Tibial nerve (tissue), 4 donors: ENCODE measurements at places on chromosomes 4 and X.
A peak's percentile ranks its signal among the peaks of the same experiment; 100 is the strongest.

- H3K36me3 ChIP-seq, result no peaks in the 10 kb centered on the region
- H3K4me3 ChIP-seq, result no peak overlapping the region
- no peaks in the 10 kb centered on the region for H3K4me1 ChIP-seq
- H3K27ac ChIP-seq, result no peak overlapping the region
- peak; percentile 36 for DNase-seq
Observed at GRCh38 chrX:24846550-24847150, 152.9 kb downstream of the POLA1 start.

DNA sequence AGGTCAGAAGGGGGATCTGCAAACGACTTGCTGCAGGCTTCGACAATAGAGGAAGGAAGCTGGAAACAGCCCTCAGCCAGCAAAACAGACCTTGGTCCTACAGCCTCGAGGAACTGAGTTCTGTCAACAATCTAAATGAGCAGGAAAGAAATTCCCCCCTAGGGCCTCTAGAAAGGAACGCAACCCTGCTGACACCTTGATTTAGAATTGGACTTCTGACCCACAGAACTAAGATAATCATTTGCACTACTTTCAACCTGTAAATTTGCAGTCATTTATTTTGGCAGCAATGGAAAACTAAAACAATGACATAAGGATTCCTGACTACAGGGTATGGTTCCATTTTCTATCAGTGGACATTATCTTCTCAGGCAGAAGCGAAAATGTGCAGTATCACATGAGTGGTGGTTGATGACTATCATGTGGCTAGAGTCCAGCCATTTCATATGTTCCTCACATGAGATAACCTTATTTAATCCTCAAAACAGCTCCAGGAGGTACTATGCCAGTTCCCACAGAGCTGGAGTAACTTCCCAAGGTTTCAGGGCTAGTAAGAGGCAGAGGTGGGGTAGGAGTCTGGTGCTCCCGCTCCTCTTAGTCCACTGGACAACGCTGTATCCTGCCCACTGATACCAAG is 61.6 kb downstream of the SAT1 start:
- peak overlapping the region; percentile 34 for H3K27ac ChIP-seq
- no peaks in the 10 kb centered on the region for H3K27me3 ChIP-seq
- no peaks in the 10 kb centered on the region for H3K4me1 ChIP-seq
- DNase-seq, result no peak

GRCh38 chr4:159778298-159778697 is 675.4 kb downstream of the RAPGEF2 start:
- no peak overlapping the region for H3K27ac ChIP-seq
- H3K4me1 ChIP-seq, result no peaks in the 10 kb centered on the region
- H3K4me3 ChIP-seq, result no peak overlapping the region
- no peak for DNase-seq
- H3K27me3 ChIP-seq, result no peaks in the 10 kb centered on the region

DNA sequence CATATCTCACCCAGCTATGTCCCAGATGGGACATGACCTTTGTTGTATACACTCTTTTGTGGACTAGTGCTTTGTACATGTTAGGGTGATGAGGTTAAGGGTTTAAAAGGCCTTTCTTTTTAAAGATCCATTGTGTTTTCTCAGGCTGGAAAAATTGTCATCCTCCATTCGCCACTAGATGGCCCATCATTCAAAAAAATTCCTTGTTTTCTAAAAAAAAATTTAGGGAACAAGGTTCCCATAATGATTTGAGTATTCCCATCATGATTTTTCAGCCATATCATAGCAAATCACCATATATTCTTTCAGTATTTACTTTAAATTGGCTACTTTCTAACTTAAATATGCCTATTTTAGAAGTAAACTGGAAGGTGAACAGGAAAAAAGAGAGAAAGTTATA is 91.9 kb upstream of the TMEM164 start:
- H3K4me1 ChIP-seq, result no peaks in the 10 kb centered on the region
- no peak overlapping the region for H3K4me3 ChIP-seq
- no peaks in the 10 kb centered on the region for H3K36me3 ChIP-seq
- no peak overlapping the region for H3K27ac ChIP-seq

GRCh38 chr4:53651156-53651735 is 60.0 kb upstream of the LNX1 start:
- no peaks in the 10 kb centered on the region for H3K36me3 ChIP-seq
- H3K4me1 ChIP-seq, result no peaks in the 10 kb centered on the region
- H3K4me3 ChIP-seq, result no peak overlapping the region

DNA sequence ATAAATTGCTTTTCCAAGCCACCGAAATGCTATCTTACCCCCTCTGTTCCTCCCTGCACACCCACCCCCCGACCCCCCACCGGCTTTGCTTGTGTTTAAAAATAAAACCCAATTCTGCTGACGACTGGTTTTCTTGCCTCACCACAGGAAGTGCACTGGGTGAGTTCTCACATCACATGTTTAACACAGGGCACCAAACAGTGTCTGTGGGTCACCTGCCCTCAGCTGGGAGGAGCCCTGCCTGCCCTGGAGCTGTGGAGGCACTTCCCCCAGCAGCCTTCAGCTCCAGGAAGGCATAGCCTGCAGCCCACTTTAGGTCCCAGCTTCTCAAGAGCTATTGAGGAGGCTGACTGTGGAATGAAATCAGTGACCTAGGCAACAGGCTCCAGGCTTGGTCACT is 8.8 kb downstream of the TMEM255A start:
- H3K36me3 ChIP-seq, result no peaks in the 10 kb centered on the region
- no peaks in the 10 kb centered on the region for H3K27me3 ChIP-seq
- no peak for DNase-seq
- H3K4me3 ChIP-seq, result no peak overlapping the region

GRCh38 chr4:165209796-165210195 is 2.4 kb downstream of the KLHL2 start:
- no peak for DNase-seq
- H3K4me3 ChIP-seq, result no peak overlapping the region
- peaks cover 12% of the 10 kb centered on the region for H3K4me1 ChIP-seq
- H3K36me3 ChIP-seq, result no peaks in the 10 kb centered on the region

DNA sequence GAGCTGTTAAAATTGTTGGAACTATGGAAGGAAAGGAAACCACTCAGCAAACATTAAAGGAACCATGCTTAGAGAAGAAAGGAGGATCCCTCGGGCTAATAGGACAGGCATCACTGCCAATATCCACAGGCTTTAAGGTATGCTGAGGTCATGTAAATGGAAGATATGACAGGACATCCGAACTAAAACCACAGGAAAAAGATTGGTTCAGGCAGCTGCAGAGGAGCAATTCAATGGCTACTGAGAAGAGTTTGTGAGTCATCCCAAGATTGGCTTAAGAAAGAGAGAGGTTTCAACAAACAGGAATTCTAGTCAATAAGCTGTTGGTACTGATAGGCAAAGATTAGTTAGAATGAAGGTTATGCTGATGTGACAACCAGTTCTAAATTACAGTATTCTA is 106.4 kb upstream of the FAM241A start:
- DNase-seq, result no peak
- H3K27ac ChIP-seq, result no peak overlapping the region
- H3K4me3 ChIP-seq, result no peak overlapping the region
- no peaks in the 10 kb centered on the region for H3K27me3 ChIP-seq
- no peaks in the 10 kb centered on the region for H3K36me3 ChIP-seq

DNA sequence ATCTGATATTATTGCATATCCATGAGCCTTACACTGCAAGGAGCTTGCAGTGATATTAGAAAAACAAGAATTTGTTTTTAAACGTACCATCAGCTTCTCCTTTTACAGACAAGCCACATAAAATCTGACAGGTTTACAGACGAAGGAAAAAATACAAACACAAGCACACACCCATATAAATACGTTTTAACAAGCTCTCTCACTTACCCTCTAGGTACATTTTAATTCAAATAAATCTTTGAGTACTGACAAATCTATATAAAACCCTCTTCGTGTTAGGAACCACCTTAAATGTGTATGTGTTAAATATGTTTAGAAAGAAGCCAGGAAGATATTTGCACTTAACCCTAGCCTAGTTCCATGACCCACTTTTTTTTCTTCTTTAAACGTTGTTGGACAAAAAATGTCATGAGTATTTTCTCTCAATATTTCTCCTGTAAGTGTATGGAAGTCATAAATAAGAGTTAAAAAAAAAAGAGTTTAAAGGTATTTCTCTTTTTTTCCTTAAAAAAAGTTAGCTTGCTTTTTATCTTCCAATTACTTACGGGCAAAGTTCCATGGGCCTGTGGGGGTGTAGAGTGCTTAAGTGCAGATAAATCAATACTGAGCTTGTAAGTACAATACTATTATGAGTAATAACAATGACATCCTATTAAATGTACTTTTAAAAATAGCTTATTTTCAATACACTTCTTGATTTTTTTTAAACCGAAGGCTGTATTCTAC is 1.5 kb downstream of the ARAP2 start:
- no peak for DNase-seq
- H3K27me3 ChIP-seq, result no peaks in the 10 kb centered on the region
- H3K36me3 ChIP-seq, result no peaks in the 10 kb centered on the region
- H3K27ac ChIP-seq, result peak overlapping the region; percentile 99
- H3K4me3 ChIP-seq, result peak overlapping the region; percentile 5
